ENCODE measurements at places on chromosomes 1 and 21.

DNA sequence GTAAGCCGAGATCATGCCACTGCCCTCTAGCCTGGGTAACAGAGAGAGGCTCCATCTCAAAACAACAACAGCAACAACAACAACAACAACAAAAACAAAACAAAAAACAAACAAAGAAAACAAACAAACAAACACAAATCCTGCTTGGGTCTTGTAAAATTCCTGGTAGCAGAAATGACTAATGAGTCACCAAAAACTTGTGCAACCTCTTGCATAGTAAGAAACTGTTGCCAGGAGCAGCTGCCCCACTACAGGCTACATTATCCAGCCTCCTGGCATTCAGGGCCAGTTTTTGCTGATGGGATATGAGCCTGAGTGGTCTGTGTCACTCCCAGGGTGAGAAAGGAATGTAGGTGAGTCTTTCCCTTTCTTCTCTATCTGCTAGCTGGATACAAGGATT lies 245.4 kb downstream of the TNR start:
- DNase-seq: peak; percentile 81

DNA sequence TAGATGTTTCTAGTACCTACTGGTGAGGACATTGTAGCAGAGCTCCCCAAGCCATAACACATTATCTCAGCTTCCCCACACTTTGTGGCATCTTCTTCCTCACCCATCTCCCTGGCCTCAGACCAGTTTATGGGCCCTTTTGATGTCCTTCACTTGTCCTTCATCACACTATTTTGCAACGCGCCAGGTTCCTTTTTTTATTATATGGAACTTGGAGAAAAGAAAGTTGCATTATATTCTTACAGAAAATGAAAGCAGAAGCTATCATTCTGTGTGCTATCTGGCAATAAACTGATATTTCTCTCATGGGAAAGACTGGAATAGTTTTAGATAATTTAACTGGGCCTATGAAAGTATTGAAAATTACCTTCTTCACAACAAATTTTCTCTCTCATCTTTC lies 196.9 kb upstream of the ETV3 start:
- DNase-seq: no peak

GRCh38 chr1:219442611-219443061 lies 170.3 kb downstream of the ZC3H11B start:
- DNase-seq: peak; percentile 25

DNA sequence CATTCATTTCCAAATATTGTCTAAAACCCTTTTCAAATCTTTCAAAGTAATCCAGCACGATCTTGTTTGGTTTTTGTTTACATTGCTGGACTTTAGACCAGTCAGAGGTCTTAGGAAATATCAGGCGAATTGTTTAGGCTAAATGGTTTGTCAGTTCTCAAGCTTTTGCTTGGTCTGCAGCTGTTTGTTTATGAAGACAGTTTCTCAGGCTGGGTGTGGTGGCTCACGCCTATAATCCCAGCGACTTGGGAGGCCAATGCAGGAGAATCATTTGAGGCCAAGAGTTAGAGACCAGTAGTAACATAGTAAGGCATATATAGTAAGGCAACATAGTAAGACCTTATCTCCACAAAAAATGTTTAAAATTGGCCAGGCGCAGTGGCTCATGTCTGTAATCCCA lies 77.5 kb downstream of the DNTTIP2 start:
- DNase-seq: no peak

GRCh38 chr1:203764105-203765028 lies 616 bp upstream of the LAX1 start:
- no peak for DNase-seq

DNA sequence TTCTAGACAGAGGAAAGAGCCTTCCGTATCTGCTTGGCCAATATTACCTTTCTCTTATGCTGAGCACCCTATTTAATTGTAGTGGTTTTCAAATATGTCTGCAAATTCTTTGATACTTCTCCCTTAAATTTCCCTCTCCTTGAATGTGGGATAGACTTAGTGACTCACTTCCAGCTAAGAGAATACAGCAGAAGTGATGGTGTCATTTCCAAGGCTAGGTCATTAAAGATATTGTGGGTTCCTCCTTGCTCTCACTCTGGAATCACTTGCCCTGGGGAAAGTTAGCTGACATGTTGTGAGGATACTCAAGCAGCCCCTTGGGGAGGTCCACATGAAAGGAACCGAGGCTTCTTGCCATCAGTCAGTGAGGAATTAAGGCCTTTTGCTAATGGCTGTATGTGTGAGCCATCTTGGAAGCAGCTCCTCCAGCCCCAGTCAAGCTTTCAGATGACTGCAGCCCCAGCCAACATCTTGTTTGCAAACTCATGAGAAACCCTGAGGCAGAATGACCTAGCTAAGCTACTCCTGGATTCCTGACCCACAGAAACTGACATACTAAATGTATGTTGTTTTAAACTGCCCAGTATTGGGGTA lies 8.1 kb upstream of the CITED4 start:
- DNase-seq: no peak

- DNase-seq: peak; percentile 86
These were observed 32.3 kb upstream of the TARDBP start for GRCh38 chr1:10980094-10980577.

GRCh38 chr21:21182401-21183010 lies 184.3 kb downstream of the NCAM2 start:
- DNase-seq: no peak

DNA sequence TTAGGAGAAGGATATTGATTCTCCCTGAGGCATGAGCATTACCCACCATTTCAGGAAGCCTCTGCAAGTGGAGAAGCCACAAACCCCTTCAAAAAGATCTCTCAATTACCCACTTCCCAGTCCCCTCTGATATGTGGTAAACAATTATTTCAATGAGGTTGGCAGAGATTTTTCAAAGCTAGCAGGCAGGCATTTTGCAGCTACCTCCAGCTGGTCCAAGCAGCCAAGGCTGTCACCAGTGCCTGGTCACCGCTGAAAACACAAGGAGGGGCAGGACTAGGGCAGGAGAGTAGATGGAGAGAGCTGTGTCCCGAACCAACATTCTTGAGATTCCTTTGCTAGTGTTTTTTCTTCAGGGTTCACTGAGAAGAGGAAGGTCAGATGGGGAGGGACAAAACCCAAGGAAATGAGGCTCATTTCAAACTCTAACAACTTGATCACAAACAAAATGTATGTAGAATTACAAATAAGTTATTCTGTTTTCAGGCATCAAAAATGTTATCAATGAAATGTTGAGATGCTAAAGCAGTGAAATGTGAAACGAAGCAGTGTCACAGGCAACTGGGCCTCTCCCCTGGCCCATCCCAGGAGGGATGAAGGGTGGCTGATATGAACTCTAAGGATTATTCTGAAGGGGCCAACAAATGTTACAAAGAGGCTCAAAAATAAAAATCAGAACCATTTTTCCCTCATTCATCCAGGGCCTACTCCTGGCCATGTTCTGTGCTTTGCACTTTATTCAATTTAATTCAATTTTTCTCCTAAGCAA lies 22.3 kb downstream of the APP start:
- DNase-seq: no peak

DNA sequence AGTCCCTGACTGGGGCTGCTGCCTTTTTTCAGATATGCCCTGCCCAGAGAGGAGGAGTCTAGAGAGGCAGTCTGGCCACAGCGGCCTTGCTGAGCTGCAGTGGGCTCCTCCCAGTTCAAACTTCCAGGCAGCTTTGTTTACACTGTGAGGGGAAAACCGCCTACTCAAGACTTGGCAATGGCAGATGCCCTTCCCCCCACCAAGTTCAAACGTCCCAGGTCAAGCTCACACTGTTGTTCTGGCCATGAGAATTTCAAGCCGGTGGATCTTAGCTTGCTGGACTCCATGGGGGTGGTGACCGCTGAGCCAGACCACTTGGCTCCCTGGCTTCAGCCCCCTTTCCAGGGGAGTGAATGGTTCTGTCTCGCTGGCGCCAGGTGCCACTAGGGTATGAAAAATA lies 18.3 kb upstream of the C1orf53 start:
- no peak for DNase-seq

DNA sequence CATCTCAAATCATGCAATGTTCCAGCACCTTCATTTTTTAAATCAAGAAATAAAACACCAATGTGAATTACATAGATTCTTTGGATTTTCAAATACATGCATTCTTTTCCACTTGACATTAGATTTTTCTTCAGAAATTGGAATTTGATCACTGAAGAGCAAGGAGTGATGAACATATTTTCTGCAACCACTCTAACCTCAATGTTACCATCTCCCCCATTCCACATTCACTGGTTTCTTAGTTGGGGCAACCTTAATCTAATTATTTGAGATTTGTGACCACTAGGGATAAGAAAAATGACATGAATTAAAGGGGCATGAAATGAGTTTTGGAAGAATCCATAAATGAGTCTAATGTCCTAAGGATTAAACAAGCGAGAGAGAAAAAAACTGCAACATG lies 168.7 kb upstream of the NR5A2 start:
- DNase-seq: no peak
